Stimulated activated CD8-positive, alpha-beta memory T cell treated with anti-CD3 and anti-CD28 coated beads, Interleukin-4, amount 100 ng/mL, for 4 hours (primary cell): ENCODE measurements at places on chromosomes 2 and 18.

- DNase-seq, result peak; percentile 42
Observed at GRCh38 chr2:74834792-74835755, 1.1 kb downstream of the HK2 start.

DNA sequence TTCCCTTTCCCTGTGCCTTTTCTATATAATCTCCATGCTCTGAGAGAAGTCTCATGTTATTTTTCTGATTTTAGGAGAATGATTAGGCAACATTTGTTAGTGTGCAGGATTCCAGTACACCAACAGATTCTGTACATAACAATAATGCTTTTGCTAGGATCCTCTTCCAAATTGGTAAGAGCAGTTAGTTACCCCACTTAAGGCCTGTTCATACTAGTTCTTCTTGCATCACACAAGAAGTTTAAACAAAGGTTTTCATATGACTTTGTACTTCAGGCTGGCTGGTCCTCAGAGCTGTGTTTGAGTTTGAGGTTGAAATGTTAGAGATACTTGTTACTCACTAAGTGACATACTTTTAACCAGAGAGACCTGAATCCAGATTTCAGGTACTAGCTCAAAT is 686.9 kb upstream of the NRXN1 start:
- DNase-seq, result no peak

DNA sequence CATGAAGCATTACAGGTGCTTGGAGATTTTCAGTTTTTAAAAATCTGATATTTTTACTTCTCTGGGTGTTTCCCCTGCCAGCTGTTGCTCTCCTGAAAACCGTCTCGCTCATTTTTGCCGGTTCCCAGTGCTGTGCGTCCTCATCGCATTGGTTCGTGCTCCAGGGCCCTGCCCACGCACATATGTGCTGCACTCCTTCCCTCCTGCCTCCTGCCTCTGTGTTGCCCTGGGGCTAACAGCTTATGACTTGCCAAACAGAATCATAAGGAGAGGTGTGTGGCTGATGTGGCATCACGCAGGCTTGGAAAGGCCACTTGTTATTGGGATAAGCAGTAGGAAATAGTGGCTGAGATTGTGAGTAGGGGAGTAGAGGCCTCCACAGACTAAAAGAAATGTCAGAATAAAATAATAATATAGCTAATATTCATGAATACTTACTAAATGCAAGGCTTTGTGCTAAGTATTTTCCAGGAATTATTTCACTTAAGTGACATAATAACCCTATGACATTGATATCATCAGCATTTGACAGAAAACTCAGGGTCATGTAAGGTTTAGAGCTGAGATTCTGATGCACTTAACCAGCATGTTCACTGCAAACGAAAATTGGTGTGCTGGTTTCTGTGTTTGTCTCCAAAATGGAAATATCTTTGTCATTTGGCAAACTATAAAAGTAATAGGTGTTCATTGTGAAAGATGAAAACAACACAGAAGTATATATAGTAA is 53.5 kb downstream of the SLC4A1AP start:
- DNase-seq, result no peak

DNA sequence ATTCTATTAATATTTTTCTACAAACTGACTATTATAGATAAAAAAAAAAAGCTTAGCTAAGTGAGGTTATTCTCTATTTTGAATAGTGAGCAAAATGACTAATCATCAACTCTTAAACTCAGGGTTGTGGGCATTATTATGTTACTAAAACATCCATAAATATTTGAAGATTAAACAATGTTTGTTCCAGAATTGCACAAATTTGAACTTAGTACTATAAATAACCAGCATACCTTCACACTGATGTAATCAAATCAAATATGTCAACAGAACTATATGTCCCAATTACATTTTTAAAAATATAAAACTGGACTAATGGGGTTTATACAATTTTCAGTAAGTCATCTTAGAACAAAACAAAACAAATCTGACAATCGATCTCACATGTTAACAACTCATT is 800.9 kb downstream of the LRP1B start:
- no peak for DNase-seq

GRCh38 chr2:181725476-181725875 is 45.2 kb upstream of the NEUROD1 start:
- DNase-seq, result no peak

DNA sequence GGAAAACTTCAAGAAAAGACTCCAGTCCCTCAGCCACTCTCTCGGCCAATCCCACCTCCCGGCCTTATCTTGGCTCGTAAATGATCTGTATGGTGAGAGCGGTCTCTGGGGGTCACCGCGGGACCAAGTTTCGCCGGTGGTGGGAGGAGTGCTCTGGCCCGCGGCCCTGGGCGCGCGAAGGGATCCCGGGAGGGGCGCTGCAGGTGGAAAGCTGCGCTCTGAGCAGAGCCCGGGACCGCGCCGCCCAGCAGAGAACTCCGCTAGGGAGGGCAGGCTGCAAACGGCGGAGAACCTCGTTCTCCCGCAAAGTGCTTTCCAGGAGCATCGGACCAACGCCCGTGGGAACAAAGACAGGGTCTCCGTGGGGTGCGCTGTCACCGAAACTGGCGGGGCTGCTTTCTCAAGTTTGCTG is 622 bp downstream of the LRP2 start:
- DNase-seq, result no peak

DNA sequence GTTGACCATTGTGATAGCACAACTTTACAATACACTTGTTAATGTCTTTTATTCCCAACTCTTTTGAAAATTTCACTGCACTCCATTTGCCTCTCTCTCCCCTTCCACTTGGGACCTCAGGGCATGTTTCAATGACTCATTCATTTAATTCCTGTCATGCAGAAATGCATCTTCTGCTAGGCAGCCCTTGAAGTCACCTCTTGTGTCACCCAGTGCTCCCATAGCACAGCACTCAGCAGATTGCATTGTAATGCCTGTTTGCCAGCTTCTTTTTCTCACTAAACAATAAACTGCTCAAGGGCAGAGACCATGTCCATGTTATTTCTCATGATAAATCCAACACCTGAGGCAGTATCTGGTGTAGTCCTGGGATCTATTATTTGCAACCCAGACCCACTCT is 85.9 kb upstream of the ACSL3 start:
- DNase-seq, result no peak

DNA sequence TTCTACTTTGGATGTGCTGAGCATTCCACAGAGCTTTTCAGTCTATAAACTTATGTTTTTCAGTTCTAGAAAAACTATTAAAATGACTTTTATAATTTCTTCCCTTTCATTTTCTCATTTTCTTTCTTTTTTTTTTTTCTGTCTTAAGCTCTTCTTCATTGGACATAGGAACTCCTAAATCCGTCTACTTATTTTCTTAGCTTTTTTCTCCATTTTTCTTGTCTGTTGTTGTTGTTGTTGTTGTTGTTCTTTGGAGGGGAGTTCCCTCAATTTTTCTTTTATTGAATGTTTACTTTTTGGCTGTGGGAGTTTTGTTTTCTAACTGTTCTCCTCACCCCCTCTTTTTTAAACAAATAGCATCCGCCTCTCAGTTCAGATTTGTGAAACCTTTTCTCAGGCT is 7.9 kb downstream of the SOCS6 start:
- no peak for DNase-seq

- no peak for DNase-seq
Observed at GRCh38 chr2:124211461-124211860, 186.4 kb downstream of the CNTNAP5 start.

DNA sequence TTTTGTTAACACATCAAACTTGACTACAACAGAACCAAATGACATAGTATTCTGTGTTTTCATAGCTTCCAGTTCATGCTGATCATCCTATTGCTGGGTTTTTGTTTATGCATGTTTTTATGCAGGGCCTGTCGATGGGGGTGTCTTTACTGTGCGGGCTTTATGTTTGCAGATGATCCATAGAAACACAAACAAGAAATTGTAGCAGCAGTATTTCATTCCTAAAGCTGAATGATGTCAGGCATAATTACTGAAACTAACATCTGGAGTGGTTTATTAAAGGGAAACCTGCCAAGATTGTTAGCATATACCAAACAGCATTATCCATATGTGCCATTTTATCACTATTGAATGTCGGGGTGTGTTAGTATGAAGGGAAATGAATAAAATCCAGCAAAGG is 129.7 kb downstream of the PTPRM start:
- DNase-seq, result no peak

- no peak for DNase-seq
Observed at GRCh38 chr2:154697418-154698252, 860 bp upstream of the KCNJ3 start.

- DNase-seq, result no peak
Observed at GRCh38 chr2:67712484-67712883, 315.4 kb downstream of the ETAA1 start.

DNA sequence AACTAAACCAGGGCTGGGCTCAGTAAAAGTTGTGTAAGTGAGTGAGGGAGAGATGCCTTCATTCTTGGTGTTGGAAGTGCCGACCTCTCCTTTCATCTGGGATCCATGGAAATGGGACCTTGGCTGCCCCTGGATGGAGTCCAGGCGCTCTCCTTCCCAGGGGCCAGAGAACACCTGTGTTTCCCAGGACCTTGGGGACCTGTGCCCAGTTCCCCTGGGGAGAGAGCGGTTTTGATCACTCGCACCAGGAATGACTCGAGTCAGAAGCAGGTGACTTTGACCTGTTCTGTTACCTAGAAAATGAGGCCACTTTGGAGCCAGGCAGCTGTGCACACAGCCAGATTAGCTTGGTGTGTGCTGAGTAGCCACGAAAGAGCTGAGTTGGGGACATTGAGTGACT is 97.3 kb downstream of the SH3BP4 start:
- DNase-seq, result no peak

DNA sequence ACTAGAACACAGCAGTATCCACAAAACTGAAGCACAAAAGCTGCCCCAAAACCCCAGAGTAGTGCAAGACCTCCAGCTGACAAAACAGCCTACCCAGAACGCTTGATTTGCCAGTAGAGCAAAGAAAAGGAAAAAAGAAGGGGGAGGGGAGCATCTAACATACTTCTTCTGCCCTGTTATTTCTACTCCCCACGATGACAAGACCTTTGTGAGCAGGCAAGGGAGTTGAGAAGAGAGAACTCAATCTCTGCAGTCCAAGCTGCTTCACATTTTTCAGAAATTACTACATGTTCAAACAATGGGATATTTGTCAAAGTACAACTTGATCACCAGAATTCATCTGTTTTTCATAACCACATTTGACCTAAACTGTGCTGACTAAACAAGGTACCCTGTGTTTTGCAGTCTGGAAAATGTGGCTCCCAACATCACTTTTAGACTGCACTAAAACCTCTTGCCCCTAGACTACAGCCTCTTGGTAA is 286.7 kb downstream of the EXOC6B start:
- DNase-seq, result no peak

GRCh38 chr2:139394801-139395200 is 614.6 kb upstream of the NXPH2 start:
- DNase-seq, result no peak

- DNase-seq, result no peak
Observed at GRCh38 chr18:21682371-21683051, 22.1 kb downstream of the ABHD3 start.

DNA sequence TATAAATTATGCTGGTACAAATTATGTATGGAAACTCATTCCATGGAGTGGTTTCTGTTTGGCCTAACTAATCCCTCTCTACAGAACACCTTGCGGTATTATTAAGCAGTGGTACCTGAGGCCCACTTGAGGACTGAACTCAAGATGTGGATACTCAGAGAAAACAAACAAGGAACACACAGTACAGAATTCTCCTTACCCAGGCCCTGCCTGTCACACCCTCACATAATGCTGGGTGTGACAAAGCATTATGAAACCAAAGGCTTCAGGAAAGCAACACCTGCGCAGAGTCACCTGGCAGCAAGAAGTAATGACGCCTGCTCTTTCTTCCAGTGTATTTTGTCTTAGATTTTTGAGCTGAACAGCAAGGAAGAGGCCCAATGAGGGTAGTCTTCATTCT is 264.7 kb downstream of the PAX3 start:
- DNase-seq, result no peak

DNA sequence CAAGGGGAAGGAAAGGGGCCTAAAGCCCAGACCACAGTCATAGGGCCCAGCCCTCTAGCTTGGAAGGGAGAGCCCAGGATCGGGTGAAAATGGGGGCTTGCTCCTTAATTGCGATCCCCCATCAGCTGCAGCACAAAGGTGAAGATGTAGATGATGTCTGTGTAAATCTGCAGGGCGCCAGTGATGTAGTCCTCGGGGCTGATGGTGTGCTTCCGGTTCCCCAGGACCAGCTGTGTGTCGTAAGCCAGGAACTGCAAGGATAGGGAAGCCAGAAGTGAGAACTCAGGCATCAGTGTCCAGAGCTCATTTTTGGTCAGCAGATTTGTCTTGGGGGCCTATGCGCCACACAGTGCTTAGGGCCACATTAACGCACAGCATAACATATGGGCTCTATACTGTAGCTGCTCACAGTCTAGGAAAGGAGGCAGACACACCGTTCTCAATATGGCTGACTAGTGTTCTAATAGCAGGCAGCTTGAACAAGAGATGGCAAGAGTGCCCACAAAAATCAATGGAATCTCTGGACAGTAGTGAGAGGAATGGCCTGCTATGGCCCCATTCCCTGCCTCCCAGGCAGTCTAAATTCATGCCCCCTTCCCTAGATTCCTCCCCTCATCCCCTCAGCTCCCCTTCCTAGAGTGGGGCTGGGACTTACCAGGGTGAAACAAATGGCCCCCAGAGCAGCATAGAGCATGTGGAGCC is 5.2 kb downstream of the PNKD start:
- no peak for DNase-seq

- DNase-seq, result no peak
Observed at GRCh38 chr18:46067438-46068007, 4.5 kb downstream of the PSTPIP2 start.

DNA sequence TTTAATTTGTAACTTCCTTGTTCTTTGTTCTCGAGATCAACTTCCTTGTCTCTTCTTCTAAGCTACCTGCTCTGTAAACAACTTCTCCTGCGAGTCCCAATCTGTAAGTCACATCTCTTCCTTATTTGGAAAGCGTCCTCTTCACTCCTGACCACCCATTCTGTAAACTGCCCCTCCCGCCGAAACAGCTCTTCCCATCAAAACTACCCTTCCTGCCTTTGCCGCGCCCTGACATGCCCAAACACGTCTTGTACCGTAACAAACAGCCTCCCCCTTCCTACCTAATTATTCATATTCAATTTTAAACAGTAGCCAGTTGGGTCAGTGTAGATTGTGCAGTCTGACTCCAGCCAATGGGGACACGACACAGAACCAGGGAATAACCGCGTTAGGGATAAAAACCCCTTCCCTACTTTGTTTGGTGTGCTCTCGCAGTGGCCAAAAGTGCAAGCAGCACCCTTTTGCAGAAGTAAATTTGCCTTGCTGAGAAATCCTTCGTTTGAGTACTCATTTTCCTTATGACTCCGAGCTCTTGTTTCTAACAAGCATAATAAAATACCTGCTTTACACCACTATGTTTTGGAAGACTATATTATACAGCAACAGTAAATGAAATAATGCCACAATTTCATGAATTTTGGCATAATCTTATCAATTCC is 39.8 kb downstream of the PIAS2 start:
- DNase-seq, result no peak
